ENCODE measurements at places on chromosomes 12 and 14.

DNA sequence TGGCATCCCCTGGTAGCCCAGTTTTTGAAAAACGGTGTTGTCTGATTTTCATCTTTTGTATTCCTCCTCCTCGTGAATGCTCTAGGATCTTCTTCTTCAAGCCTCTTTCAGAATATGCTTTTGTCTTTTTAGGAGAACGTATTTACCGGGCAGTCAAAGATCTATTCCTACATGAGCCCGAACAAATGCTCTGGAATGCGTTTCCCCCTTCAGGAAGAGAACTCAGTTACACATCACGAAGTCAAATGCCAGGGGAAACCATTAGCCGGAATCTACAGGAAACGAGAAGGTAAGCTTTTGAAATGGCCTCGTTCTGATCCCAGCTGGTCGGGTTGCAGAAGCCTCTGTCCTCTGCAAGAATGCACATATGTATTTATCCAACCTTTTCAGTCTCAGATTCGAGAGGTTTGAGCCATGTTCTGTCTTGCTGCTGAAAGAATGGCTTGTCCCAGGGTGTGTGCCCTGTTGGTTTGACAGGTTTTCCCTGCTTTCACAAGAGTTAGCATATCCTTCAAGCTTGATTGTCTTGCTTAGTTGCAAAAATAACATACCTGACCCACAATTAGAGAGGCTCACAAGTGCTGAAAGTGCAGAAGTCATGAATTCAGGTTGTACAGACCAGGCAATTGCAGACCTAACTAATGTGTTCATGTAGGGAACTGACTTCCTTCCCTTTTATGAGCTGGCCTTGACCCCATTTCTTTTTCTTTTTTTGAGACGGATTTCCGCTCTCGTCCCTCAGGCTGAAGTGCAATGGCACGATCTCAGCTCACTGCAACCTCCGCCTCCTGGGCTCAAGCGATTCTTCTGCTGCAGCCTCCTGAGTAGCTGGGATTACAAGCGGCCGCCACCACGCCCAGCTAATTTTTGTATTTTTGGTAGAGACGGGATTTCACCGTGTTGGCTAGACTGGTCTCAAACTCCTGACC, 6.8 kb downstream of the KMT5A start:
- no peak for DNase-seq

- no peak for DNase-seq
Measured at GRCh38 chr12:75599061-75599460, 87.7 kb upstream of the KRR1 start.

- DNase-seq = no peak
Measured at GRCh38 chr14:51482102-51482501, 169.6 kb upstream of the FRMD6 start.

DNA sequence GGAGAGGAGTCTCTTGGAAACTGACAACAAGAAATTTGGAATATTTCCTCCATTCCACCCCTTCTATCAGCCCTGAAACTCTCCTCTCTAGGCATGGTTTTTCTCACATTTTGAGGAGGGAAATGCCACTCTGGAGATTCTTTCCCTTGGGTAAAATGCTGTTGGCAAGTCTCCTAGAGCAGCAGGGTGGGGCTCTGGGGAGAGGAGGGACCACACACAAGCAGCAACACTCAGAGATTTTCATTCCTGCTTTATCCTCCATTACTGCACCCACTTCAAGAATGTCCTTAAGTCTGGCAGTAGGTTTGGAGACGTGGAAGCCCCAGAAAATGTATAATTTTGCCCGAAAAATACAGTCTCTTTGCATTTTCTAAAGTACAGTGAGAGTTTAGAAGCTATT, 130.8 kb upstream of the FLRT2 start:
- no peak for DNase-seq

DNA sequence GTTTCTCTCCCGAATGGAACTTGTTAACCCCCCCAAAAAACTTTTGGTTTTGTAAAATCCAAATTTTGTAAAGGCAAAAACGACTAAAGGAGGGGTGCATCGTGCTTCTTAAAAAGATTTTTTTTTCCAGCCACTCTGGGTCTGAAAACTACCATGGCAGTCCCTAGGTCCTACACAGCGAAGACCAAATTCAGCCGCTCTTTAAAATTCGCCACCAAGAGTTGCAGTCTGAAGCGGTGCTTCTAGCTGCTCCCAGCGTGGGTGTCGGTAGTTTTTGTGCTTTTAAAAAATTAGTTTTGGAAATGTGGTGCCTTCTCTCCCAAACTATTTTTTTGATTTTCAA, 873 bp upstream of the GSC start:
- no peak for DNase-seq

GRCh38 chr12:48818831-48819590, 715 bp downstream of the CACNB3 start:
- peak; percentile 3 for DNase-seq
